ENCODE measurements at places on chromosomes 3 and 15.

DNA sequence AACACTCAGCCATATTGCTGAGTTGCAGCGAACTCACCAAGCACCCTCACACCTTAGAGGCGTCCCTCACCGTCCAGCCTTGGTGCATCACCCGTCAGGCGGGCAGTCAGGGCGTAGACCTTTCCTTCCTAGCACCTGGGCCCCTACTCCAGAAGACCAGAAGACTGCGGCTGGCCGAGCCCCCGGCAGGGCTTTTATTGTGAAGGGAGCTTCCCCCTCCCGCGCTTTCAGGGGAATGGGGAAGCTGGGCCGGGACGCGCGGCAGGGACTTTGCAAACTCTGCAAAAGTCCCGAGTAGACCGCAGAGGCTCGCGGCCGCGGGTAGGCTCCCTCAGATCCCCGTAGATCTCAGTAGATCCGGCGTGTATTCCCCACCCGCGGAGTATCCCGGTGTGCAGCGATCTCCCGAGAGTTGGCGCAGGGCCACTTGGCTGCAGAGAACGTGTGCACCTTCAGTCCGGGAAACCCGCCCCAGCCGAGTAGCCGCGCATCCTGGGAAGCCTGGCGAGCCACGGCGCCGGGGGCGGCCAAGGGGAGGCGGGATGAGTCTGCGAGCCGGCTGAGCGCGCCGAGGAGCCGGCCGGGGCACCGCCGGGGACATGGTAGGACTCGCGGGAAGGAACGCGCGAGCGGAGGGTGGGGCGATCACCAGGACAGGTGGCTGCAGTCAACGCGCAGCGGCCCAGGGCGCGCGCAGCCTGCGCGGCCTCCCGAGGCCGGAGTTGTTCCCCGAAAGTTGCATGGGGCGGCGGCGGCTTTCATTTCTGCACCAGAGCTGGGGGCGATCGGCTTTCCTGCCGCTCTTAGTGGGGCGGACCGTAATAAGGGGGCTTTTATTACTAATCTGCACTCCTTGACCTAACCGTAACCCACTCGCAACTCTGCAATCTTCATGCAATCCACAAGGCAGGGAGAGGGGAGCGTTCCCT, at the start of gene GASK1A:
Gene GASK1A, plus strand, starts transcription at position 268 of the 929 bp plus-strand sequence. Its CDS starts 332 bp downstream, at position 600.
- DNase-seq: peak; percentile 17

DNA sequence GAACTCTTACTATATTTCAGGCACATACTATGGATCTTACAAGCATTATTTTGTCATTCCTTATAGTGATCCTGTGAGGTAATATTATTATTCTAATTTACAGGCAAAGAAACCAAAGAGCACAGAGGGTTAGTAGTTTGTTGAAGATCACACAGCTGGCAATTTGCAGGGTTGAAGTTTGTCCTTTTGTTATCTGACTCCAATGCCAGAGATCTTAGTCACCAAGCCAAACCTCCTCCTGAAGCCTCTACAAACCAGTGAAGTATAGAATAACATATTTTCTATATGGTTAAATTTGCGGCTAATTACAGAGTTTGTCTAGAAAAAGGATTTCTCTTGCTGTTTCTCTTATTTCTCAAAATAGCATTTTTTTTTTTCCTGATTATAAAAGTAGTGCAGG, 11.2 kb downstream of the ISLR2 start:
- no peak for DNase-seq

GRCh38 chr3:138806376-138807080, 28.2 kb downstream of the PIK3CB start:
- no peak for DNase-seq

GRCh38 chr3:52831500-52832301, 1.2 kb upstream of the ITIH4 start:
- peak; percentile 14 for DNase-seq

- peak; percentile 52 for DNase-seq
Measured at GRCh38 chr15:59751552-59752413, 62.7 kb upstream of the BNIP2 start.

- no peak for DNase-seq
Measured at GRCh38 chr3:1251282-1252060, 158.6 kb downstream of the CNTN6 start.

DNA sequence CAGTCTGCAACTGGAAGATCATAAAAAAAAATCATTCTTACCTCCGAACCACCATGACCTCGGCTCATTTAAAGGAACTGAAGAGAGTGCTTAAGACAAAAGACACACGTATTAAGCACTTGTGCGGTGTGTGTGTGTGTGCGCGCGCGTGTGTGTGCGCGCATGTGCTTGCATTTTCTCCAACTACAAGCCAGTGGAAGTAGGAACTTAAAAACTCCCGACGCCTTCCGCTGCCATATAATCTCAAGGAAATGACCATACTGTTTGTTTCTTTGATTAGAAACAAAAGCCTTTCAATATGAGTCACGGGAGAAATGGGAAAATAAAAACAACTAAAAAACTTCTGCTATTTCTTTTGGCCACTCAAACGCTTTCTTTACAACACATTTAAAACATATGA, 32.4 kb downstream of the FRMD4B start:
- no peak for DNase-seq

- DNase-seq: no peak
Measured at GRCh38 chr3:113439606-113440005, 1.7 kb downstream of the CFAP44 start.

DNA sequence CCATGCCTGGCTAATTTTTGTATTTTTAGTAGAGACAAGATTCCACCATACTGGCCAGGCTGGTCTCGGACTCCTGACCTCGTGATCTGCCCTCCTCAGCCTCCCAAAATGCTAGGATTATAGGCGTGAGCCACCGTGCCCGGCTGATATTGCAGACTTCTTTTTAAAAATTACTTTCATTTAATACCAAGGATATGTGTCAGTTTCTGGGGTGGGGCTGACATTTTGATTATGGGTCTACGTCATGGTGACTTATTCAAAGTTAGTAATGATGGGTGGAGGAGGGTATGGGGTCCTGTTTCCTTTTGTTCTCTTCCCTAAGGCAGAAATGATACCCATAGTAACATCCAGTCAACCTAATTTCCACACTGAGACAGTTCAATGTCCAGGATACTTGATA, 34.7 kb downstream of the GBE1 start:
- DNase-seq: no peak

All from DMS79 treated with DMSO at 0.1 percent for 48 hours (cell line).